ENCODE measurements at places on chromosomes 12 and 14. TPM values are rescaled to one million over a fixed set of nuclear protein-coding genes. Genes with fewer than 3 reads are reported as not detected.

The GUCY2C gene
- total RNA-seq, result not detected

The TEX22 gene
- total RNA-seq, result 0.08 TPM

DNA sequence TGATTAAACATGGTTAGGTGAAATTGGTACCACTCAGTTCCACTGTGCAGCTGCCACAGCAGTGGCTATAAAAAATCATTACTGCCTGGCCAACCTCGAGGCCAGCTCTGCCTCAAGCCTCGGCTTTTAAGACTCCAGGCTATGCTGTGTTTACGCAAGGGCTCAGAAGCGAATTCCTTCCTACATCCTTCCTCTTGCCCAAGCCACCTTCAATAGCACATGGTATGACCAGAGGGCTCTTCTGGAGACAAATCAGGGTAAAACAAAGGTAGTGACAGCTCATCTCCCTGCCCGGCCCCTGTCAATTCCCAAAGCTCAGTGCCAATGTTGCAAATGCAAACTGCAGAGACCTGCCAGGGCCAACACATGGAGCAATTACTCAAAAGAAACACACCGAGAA lies 31.9 kb downstream of the NUAK1 start:
- no peak for DNase-seq

DNA sequence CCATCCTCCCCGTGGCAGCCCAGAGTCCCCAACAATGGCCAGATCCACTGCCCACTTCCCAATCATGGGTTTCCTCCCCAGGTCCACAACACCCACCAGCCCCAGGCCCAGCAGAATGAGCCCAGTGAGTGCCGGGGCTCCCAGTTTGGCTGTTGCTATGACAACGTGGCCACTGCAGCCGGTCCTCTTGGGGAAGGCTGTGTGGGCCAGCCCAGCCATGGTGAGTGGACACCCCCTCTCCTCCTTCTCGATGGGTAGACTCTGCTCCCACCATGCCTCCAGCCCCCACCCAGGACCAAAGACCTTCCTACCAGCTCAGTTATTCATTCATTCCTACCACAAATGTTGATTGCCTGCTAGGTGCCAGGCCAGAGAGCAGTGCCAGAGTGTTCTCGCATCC lies 23.8 kb downstream of the PAPLN start:
- DNase-seq, result no peak

- DNase-seq, result no peak
Observed at GRCh38 chr12:119589634-119590033, 3.9 kb upstream of the TMEM233 start.

GRCh38 chr12:59646636-59647035 lies 50.8 kb downstream of the SLC16A7 start:
- DNase-seq, result no peak
